Uterine smooth muscle cell (primary cell): ENCODE measurements at places on chromosomes 6 and 20. TPM values are rescaled to one million over a fixed set of nuclear protein-coding genes. Genes with fewer than 3 reads are reported as not detected.

NRSN2 gene
- total RNA-seq = 35.2 and 44.0 TPM in 2 replicates

BPIFB4 gene
- total RNA-seq = not detected in 2 replicates

GRM1 gene
- total RNA-seq = not detected in 2 replicates

PRSS16 gene
- total RNA-seq = 0.11 and 0.50 TPM in 2 replicates

HLA-DOA gene
- not detected in 2 replicates for total RNA-seq

UBE3D gene
- 7.0 and 7.1 TPM in 2 replicates for total RNA-seq

SALL4 gene
- total RNA-seq = 0.22 and 0.25 TPM in 2 replicates

SLC32A1 gene
- total RNA-seq = not detected in 2 replicates

SYS1 gene
- 18.5 and 19.4 TPM in 2 replicates for total RNA-seq

OR2H2 gene
- total RNA-seq = not detected in 2 replicates

CSE1L gene
- 83.6 and 178 TPM in 2 replicates for total RNA-seq

SEMG1 gene
- total RNA-seq = not detected in 2 replicates

BPIFB1 gene
- total RNA-seq = not detected in 2 replicates

SMLR1 gene
- total RNA-seq = not detected in 2 replicates

KHDC1 gene
- total RNA-seq = 3.9 and 6.2 TPM in 2 replicates

FOXF2 gene
- total RNA-seq = 0.25 and 0.55 TPM in 2 replicates

CCDC167 gene
- total RNA-seq = 17.2 and 28.0 TPM in 2 replicates

RREB1 gene
- 19.6 and 19.9 TPM in 2 replicates for total RNA-seq

LGSN gene
- total RNA-seq = not detected in 2 replicates

RHAG gene
- not detected in 2 replicates for total RNA-seq

THBS2 gene
- 425 and 803 TPM in 2 replicates for total RNA-seq

ISM1 gene
- total RNA-seq = 0.25 and 0.33 TPM in 2 replicates

NRN1 gene
- 0.11 and 0.12 TPM in 2 replicates for total RNA-seq

HRH3 gene
- total RNA-seq = not detected in 2 replicates

BMP2 gene
- total RNA-seq = 5.0 and 13.5 TPM in 2 replicates

BTNL2 gene
- not detected in 2 replicates for total RNA-seq

CRIP3 gene
- not detected in 2 replicates for total RNA-seq

GMNN gene
- 18.1 and 49.4 TPM in 2 replicates for total RNA-seq

IL20RA gene
- total RNA-seq = 0.50 and 1.00 TPM in 2 replicates

DDX39B gene
- 355 and 485 TPM in 2 replicates for total RNA-seq

ADAM33 gene
- 57.5 and 87.5 TPM in 2 replicates for total RNA-seq

EYS gene
- 0.11 TPM in 1 of 2 replicates, not detected in the other for total RNA-seq

MPIG6B gene
- total RNA-seq = not detected in 2 replicates

TSPYL1 gene
- 82.2 and 83.9 TPM in 2 replicates for total RNA-seq

ZNF165 gene
- 0.25 and 0.77 TPM in 2 replicates for total RNA-seq

PTP4A1 gene
- total RNA-seq = 53.9 and 58.7 TPM in 2 replicates

GMPR gene
- total RNA-seq = 8.1 and 9.1 TPM in 2 replicates

FNDC11 gene
- 0.66 and 2.4 TPM in 2 replicates for total RNA-seq

ARFGEF2 gene
- 46.6 and 54.4 TPM in 2 replicates for total RNA-seq

FBXL4 gene
- 15.7 and 17.9 TPM in 2 replicates for total RNA-seq
